ENCODE measurements at places on chromosomes 3 and 15.
A peak's percentile ranks its signal among the peaks of the same experiment; 100 is the strongest.

DNA sequence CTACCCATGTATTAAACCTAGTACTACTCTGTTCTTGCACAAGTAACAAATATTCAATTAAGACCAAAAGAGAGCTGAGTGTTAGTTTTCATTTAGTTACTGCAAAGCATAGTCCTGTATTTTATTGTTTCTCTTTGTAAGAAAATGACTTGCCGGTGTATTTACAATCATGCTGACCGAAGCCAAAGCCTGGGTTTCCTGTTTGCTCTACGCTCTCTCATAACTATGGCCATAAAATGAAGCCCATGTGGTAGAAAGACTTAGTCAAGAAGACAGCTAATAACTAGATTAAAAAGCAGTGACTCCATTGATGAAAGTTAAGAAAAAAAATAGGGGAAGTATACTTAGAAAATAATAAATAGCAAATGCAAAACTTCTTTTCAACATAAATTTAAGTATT is 479.9 kb downstream of the CNTN4 start:
- DNase-seq: no peak

- DNase-seq: no peak
Measured at GRCh38 chr3:152321200-152321954, 52.6 kb downstream of the MBNL1 start.

DNA sequence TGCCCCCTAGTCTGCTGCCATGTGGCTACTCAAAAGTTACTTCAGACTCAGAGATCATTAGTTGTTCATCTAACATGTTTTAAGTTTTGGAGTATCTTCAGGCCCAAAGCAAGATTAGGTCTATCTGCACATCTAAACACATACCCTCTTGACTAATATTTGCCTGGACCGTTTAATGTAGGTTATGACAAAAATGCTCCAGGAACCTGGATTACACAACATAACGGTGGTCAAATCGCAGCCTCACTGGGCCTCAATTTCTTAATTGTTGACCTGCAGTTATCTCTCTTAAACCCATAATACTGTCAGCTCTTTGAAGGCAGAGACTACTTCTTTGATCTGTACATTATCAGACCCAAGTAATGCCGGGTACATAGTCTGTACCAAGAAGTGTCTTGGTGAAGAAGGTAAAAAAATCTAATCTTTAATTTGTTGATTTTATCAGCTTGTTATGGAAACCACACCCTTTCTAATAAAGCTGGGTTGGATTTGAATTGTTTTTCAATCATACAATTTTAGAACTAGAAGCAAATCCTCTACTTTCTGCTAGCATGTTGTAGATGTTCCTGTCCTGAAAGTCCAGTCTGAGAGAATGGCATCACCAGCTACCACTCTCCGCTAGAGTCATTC is 3.6 kb downstream of the SNRK start:
- no peak for DNase-seq

- DNase-seq: peak; percentile 85
Measured at GRCh38 chr3:186930143-186930640, at the start of gene ST6GAL1. Gene ST6GAL1 (plus strand): TSS chr3:186930526. CDS start chr3:187042704, 112,178 bp downstream.
